ENCODE measurements at places on chromosomes 5 and 9. TPM values are rescaled to one million over a fixed set of nuclear protein-coding genes. Genes with fewer than 3 reads are reported as not detected.

Gene MXD3
- total RNA-seq: 8.8 TPM

Gene OLFM1
- total RNA-seq: 18.7 TPM

Gene RASGEF1C
- total RNA-seq: 2.5 TPM

Gene BTNL9
- 30.6 TPM for total RNA-seq

Gene TMEM215
- total RNA-seq: 0.06 TPM

GRCh38 chr9:131253891-131254491 is 22.3 kb downstream of the FAM78A start:
- DNase-seq: no peak
- H3K4me1 ChIP-seq: peaks cover 26% of the 10 kb centered on the region
- H3K36me3 ChIP-seq: peaks cover 7% of the 10 kb centered on the region
- no peaks in the 10 kb centered on the region for H3K27me3 ChIP-seq

GRCh38 chr5:54302267-54302687 is 8.1 kb downstream of the ARL15 start:
- H3K4me3 ChIP-seq: no peak overlapping the region
- no peak overlapping the region for H3K27ac ChIP-seq
- H3K36me3 ChIP-seq: no peaks in the 10 kb centered on the region
- peaks cover 14% of the 10 kb centered on the region for H3K4me1 ChIP-seq
- no peak for DNase-seq

DNA sequence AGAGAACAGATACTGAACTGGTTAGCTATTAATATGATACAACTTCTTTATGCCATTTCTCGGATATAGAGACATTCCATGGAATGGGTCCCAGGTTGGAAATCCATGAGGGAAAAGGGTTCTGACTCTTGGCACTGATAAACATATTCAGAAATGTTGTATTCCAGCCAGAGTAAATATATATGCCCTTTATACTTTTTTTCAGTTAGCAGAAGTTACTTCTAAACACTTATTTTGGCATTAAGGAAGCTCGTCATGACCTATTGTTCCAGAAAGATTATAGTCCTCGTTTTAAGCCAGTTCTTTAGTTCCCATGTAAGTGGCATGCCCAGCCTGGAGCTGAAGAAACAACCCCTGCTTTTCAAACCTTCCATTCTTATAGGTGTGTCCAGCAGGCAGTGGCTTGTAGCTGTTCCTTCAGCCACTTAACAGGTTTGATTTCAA is 181.6 kb downstream of the CD180 start:
- H3K4me3 ChIP-seq: peak overlapping the region; percentile 49
- peak overlapping the region; percentile 81 for H3K27ac ChIP-seq
- DNase-seq: no peak
- no peaks in the 10 kb centered on the region for H3K36me3 ChIP-seq
- no peaks in the 10 kb centered on the region for H3K27me3 ChIP-seq

GRCh38 chr5:56696900-56697299 is 118.4 kb upstream of the MAP3K1 start:
- H3K36me3 ChIP-seq: no peaks in the 10 kb centered on the region
- no peak overlapping the region for H3K27ac ChIP-seq
- H3K4me3 ChIP-seq: no peak overlapping the region
- peaks cover 21% of the 10 kb centered on the region for H3K4me1 ChIP-seq
- H3K27me3 ChIP-seq: no peaks in the 10 kb centered on the region
- DNase-seq: no peak

DNA sequence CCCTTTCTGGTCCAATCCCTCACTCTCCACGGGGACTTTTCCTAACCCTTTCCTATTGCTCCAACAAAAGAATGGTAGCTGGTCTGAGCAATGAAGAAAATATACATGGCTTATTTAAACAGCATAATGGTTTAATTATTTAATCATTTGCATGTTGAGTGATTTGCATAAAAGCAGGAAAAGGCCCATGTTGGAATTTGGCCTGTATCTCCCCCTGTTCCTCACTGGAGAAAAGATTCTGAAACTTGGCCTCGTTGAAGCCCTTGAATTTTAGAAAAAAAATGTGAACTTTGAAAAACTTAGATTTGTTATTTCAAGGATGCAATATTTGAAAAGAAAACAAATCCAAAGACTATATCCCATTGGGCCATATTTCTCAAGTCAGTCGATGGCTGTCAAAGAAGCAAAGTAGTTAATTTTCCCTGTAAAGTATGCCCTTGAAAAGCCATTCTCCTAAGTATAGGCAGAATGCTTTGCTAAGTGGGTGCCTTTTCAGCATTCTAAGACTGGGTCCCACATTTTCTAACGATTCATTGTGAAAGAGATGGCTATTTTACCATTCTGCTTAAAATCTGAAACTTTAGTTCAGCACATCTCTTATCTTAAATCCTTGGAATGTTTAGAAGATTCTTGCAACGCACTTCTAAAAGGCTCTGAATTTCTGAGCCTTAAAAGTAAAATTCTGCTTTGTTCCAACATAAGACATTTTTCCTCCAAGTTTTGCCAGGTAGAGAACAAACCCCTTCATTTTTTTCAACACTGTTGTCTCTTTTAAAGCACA is 428.8 kb downstream of the ARHGEF28 start:
- no peaks in the 10 kb centered on the region for H3K36me3 ChIP-seq
- no peaks in the 10 kb centered on the region for H3K27me3 ChIP-seq
- H3K27ac ChIP-seq: no peak overlapping the region
- no peak for DNase-seq

DNA sequence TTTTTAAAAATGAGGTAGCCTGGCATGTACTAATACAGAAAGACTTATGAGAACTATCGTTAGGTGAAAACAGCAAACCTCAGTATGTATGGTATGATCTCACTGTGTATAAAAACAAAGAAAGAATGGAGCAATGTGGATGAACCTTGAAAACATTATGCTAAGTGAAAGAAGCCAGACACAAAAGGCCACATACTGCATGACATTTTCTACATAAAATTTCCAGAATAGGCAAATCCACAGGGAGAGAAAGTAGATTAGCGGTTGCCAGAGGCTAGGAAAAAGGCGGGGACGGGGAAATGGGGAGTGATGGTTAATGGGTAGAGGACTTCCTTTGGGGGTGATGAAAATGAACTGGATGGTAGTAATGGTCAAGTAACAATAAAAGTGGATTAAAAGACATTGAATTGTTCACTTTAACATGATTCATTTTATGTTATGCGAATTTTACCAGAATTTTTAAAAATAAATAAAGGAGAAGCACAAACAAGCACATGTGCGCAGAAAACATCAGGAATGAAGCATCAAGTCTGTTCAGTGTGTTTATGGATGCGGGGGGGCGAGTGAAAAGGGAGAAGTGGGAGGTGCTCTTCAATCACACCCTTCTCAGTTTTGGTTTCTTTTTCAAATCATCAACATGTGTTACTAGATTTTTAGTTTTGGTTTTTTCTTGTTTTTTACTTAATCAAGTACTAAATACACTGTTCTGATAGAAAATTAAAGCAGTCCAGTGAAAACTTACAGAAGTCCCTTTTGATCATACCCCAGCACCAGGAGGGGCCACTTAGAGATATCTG is 16.3 kb downstream of the ROR2 start:
- no peaks in the 10 kb centered on the region for H3K27me3 ChIP-seq
- H3K36me3 ChIP-seq: no peaks in the 10 kb centered on the region
- no peak for DNase-seq
- H3K4me1 ChIP-seq: no peaks in the 10 kb centered on the region

DNA sequence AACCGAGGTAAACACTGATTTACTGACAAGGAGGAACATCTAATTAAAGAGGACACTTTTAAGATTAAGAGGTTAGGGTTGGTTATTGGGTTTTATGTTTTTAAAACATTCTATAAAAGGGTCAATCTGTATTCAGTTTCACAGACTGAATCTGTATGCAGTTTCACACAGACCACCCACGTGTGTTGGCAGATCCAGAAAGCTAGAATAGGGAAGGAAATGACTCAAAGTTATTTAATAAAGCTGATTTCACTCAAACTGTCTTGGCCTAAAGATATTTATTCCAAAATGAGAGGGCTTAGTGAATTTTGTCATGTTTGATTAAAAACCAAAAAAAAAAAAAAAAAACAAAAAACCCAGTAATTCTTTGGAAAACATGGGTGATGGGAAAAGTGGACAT is 140.2 kb downstream of the SLC24A2 start:
- no peak for DNase-seq
- H3K4me3 ChIP-seq: no peak overlapping the region
- H3K27me3 ChIP-seq: no peaks in the 10 kb centered on the region
- H3K36me3 ChIP-seq: no peaks in the 10 kb centered on the region
- no peaks in the 10 kb centered on the region for H3K4me1 ChIP-seq

- H3K27ac ChIP-seq: no peak overlapping the region
- no peaks in the 10 kb centered on the region for H3K36me3 ChIP-seq
- H3K4me1 ChIP-seq: no peaks in the 10 kb centered on the region
- H3K4me3 ChIP-seq: no peak overlapping the region
These were observed 127.2 kb downstream of the CTNND2 start for GRCh38 chr5:11777096-11777495.

- no peaks in the 10 kb centered on the region for H3K27me3 ChIP-seq
- H3K36me3 ChIP-seq: no peaks in the 10 kb centered on the region
- no peak overlapping the region for H3K4me3 ChIP-seq
- DNase-seq: no peak
- no peaks in the 10 kb centered on the region for H3K4me1 ChIP-seq
These were observed 265.8 kb upstream of the GRIA1 start for GRCh38 chr5:153224651-153225050.

DNA sequence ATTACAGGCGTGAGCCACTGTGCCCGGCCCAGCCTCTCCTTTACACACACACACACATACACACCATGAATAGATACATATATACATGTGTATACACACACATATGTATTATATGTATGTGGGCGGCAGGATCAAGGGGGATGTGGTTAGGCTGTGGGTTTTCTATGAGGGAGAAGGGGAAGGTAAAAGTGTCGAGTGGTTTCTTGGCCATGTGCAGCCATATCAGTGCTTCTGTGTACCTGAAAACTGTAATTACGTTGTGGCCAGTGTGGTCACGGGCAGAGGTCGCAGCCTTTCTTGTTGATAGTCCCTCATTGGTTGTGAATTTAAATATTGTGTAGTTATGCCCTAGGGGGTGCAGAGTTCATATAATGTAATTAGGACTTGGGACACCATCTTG is 16.5 kb downstream of the CDK20 start:
- no peaks in the 10 kb centered on the region for H3K36me3 ChIP-seq
- H3K27me3 ChIP-seq: no peaks in the 10 kb centered on the region
- no peak overlapping the region for H3K4me3 ChIP-seq
- peak; percentile 86 for DNase-seq
- H3K4me1 ChIP-seq: no peaks in the 10 kb centered on the region

DNA sequence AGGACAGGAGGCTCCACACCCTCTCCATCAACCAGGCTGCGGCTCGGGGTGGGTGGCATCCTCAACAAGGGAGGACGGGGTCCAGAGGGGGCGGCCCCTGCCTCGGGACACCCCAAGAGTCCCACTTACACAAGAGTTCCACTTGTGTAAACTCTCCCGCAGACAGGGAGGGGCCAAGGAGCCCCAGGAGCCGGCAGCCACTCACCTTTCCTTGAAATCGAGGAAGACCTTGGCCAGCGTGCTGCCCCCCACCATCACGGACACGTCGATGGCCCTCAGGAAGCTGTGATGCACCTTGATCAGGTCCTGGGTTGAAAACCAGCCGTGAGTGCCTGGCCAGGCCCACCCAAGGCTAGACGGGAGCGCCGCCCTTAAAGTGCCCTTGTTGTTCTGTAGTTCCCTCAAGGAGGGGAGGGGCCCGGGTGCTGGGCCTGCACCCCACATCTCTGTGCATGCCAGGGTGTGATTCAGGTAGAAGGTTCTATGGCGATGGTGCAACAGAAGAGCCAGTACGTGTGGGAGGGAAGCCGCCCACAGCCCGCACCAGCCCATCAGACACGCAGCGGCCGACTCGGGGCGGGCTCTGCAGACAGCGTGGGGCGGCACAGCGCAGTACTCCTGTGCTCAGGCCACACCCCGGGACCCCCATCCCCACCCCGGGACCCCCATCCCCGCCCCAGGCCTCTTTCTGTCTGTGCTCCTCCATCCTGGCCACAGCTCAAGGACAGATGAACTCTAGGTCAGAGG is 67.9 kb upstream of the SARDH start:
- no peak for DNase-seq
- no peak overlapping the region for H3K27ac ChIP-seq
- no peak overlapping the region for H3K4me3 ChIP-seq
- H3K27me3 ChIP-seq: no peaks in the 10 kb centered on the region

DNA sequence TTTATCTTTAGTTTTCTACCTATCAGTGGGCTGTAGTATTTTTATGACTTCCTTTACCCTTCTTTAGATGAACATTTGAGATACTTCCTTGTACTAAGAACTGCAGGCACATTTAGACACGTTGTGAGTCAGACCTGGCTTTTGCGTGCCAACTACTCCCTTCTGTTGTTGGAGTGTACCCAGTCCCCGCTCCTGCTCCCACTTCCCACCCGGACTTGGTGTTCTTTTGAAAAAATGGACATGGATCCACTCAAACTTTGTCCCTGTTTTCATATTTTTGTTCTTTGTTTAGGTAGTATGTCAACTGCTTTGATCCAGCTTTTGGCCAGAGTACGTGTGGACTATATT is 60.7 kb downstream of the PARP8 start:
- no peak for DNase-seq
- H3K36me3 ChIP-seq: no peaks in the 10 kb centered on the region
- no peaks in the 10 kb centered on the region for H3K4me1 ChIP-seq
- no peaks in the 10 kb centered on the region for H3K27me3 ChIP-seq
- no peak overlapping the region for H3K4me3 ChIP-seq
